ENCODE measurements at places on chromosomes 6 and 20. TPM values are rescaled to one million over a fixed set of nuclear protein-coding genes. Genes with fewer than 3 reads are reported as not detected.

Gene MMP24
- 27.2 TPM for polyA plus RNA-seq

Gene XPO5
- 62.2 TPM for polyA plus RNA-seq

Gene SYTL3
- polyA plus RNA-seq = 0.28 TPM

Gene SEL1L2
- polyA plus RNA-seq = not detected

Gene LIN28B
- polyA plus RNA-seq = 14.2 TPM

Gene C20orf141
- polyA plus RNA-seq = not detected

Gene SLC17A1
- not detected for polyA plus RNA-seq

Gene SLC35A1
- 4.7 TPM for polyA plus RNA-seq

Gene OTOR
- polyA plus RNA-seq = not detected

Gene COL21A1
- 1.6 TPM for polyA plus RNA-seq

Gene HTR1E
- polyA plus RNA-seq = 0.09 TPM

Gene SMOC2
- 8.5 TPM for polyA plus RNA-seq

Gene FLRT3
- polyA plus RNA-seq = 0.41 TPM

Gene ATRN
- polyA plus RNA-seq = 10.0 TPM

Gene ARG1
- not detected for polyA plus RNA-seq

Gene ARFGEF3
- 5.6 TPM for polyA plus RNA-seq

Gene ARMH2
- not detected for polyA plus RNA-seq
